ENCODE measurements at places on chromosomes 1 and 21.

DNA sequence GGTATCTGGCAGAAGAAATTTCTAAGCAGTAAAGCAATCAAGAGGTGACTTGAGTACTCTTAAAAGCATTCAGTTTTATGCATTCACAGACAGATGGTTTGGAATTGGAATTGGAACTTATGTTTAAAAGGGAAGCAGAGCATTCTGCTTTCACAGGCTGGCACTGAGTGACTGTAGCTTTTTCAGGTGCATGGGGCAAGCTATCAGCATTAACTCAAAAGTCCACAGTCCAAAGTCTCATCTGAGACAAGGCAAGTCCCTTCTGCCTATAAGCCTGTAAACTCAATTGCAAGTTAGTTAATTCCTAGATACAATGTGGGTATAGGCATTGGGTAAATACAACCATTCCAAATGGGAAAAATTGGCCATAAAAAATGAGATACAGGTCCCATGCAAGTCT, 1620.3 kb downstream of the MRPL39 start:
- no peak for DNase-seq

GRCh38 chr21:45540601-45540970, 1.7 kb downstream of the SLC19A1 start:
- no peak for DNase-seq

DNA sequence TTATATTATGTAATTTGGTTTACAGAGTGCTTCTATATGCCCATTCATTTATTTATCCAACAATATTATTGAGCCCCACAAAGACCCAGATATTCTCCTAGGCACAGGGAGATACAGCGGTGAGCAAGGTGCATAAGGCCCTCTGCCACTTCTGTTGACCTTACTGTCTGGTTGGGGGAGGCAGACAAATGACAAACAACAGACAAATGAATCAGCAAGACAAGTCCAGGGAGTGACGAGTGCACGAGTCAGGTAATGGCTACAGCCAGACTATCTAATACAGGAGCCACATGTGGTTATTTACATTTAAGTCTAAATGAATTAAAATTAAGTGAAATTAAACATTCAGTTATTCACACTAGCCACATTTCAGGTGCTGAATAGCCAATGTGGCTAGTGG, 22.0 kb upstream of the BCAR3 start:
- DNase-seq: no peak

GRCh38 chr21:38179511-38179910, 77.3 kb upstream of the KCNJ15 start:
- no peak for DNase-seq

- peak; percentile 38 for DNase-seq
Observed at GRCh38 chr1:106268070-106268469, 788.4 kb upstream of the PRMT6 start.

DNA sequence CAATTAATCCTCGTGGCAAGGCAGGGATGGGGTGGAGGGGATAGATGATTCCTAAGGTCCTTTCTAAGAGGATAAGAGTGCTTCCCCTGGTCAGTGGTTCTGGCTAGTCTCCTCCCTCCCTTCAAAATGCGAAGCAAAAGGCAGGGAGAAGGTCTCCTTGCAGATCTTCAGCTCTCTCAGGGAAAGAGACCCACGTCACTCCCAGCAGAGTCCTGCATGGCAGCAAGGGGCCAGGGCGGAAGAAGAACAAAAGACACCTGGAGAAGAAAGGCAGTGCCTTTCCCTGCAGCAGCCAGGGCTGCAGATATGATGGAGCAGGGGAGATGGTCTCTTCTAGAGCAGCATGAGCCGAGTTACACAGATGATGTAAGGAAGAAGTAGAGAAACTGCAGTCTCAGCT, 29.6 kb upstream of the SLAMF9 start:
- no peak for DNase-seq

DNA sequence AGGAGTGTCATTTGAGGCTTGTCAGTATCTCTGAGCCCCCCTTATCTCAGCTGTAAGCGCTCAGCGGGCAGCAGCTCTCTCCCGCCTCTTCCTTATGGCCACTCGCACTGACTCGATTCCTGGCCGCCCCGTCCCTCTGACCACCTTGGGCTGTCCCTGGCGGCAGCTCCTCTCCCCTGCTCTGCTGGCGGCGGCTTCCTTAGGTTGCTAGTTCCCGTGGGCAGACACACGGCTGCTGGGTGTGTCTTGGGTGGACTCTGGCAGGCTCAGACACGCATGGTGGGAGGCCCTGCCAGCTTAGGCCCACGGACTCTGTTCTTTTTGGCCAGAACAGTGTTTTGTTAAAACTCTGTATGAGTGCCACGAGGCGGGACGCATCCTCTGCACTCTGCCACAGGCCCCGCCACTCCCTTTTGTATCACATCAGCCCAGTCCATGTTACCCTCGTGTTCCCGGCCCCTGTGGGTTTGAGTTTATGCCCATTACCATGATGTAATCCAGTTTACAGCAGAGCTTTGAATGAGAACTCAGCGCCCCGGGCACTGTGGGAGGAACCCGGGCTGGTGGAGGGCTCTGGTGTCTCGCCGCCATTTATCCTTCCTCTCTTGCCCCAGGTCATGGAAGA, 45.9 kb downstream of the COQ8A start:
- DNase-seq: no peak

DNA sequence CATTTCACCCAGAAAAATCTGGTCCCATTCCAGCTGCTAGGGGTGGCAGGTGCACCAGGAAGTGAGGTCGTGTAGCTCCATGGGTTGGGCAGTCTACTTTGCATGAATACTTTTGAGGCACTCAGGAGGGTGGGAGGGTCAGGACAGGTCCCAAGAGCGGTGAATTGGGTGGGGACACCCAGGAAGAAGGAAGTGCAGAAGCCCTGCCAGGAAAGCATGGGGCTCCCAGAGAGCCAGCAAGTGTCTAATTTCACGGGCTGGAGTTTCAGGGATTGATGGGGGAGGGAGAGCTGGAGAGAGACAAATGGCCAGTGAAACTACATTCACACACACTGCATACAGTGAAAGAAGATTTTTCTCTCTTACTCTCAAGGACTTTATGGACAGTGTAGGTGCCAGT, 137.8 kb downstream of the GALNT2 start:
- no peak for DNase-seq

GRCh38 chr1:24769656-24770651, 24.7 kb downstream of the CLIC4 start:
- peak; percentile 98 for DNase-seq

- DNase-seq: no peak
Observed at GRCh38 chr21:34878501-34878900, 170.6 kb downstream of the RUNX1 start.

DNA sequence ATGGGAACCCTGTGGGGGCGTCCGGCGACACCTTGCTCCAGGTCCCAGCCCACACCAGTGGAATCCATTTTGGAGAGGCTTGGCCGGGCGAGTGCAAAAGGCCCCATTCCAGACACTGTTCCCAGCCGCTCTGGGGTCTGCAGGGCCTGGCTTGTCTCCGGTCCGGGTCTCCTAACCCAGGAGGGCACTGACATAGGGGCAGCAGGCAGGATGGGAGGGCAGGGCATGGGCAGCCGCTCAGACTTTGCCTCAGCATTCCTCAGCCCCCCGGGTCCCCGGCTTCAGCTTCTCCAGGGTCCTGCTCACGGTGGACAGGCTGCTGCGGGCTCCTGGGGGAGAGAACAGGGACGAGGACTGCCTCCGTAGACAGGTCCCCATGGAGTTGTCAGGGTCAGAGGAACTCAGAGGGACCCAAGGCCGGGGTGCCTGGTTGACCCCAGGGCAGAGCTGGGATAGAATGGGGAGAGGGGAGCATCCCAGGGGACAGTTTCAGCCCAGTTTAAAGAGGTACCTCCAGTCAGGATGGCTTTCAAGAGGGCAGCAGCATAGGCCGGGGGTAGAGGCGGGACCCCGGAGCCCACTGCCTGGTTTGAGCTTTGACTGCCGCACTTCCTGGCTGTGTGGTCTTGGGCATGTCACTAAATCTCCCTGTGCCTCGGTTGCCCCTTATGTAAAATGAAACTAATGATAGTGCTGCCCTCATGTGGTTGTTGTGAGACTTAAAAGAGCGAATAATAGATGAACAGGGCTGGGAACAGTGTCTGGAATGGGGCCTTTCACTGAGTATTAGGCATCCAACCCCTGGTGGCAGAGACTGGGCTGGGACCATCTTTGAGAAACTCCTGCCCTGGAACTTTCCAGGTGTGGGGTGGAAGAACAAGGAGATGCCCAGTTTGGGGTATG, 3.7 kb downstream of the KNCN start:
- DNase-seq: peak; percentile 54

GRCh38 chr1:81111818-81112217, 688.9 kb upstream of the ADGRL2 start:
- peak; percentile 62 for DNase-seq

GRCh38 chr1:156860113-156860627, 495 bp upstream of the NTRK1 start:
- peak; percentile 38 for DNase-seq

- DNase-seq: no peak
Observed at GRCh38 chr1:179340918-179341317, 24.9 kb upstream of the AXDND1 start.

DNA sequence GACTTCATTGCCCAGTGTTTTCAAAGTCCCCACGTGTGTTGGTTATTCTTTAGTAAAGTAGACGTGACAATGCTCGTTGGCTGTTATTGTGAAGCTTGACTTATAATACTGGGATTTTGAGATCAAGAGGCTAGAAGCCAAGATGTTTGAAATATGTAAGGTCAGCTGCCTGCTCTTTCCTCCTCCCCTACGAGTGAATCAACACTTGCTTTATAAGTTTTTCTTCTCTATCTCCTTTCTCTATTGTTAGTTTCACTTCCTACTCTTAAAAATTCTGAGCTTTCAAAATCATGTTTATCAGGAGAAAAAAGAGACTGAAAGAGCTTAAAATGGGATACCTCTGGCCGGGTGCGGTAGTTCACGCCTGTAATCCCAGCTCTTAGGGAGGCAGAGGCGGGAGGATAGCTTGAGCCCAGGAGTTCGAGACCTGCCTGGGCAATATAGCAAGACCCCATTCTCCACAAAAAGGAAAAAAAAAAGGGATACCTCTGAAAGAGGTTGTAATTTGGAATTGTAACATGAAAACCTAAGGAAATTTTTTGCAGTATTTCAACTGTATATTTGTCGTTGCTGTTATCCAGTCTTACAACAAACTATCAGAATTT, 72.0 kb downstream of the EPB41 start:
- DNase-seq: no peak

- no peak for DNase-seq
Observed at GRCh38 chr1:23910144-23910543, 3.0 kb downstream of the CNR2 start.

- DNase-seq: no peak
Observed at GRCh38 chr1:86503406-86504136, 34.8 kb downstream of the CLCA1 start.

- peak; percentile 85 for DNase-seq
Observed at GRCh38 chr1:12711536-12711935, 4.4 kb upstream of the AADACL3 start.

DNA sequence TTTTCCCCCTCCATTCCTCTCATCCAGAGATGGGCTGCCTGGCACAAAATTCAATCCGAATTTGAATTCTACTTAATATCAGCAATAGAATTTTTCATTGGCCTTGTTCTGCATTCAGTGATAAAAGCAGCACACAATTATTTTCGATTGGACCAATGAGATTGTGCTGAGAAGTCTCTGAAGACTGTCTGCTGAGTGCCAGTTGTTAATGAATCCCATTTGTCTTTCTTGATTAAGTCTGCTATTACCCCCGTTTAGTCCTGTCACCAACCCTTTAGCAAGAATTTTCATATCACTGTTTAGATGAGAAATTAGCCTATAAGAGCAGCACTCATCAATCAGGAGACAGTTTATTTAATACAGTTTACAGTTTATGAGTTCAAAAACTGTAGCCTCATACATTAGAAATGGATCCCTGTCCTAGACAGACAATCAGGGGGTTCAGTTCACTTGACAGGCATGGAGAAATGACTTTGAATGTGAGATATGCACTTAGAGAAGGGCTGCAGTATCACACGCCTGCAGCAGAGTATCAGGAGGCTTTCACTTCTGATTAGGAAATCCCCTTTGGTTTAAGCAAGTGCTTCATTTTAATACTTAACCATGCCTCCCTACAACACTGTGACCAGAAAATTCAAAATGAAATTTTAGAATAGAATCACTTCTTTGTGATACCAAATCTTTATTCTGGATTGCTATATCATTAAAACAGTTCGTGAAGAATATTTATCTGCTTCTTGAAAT, 304.7 kb upstream of the PTBP2 start:
- DNase-seq: no peak

DNA sequence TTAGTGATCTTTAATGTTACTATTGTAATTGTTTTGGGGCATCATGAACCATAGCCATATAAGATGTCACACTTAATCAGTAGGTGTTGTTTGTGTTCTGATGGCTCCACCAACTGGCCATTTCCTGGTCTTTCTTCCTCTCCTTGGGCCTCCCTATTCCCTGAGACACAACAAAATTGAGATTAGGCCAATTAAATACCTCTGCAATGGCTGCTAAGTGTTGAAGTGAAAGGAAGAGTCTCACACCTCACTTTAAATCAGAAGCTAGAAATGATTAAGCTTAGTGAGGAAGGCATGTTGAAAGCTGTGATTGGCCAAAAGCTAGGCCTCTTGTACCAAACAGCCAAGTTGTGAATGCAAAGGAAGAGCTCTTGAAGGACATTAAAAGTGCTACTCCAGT, 30.7 kb downstream of the PPP2R5A start:
- peak; percentile 25 for DNase-seq

- DNase-seq: no peak
Observed at GRCh38 chr1:10693497-10694273, 102.8 kb downstream of the CASZ1 start.

DNA sequence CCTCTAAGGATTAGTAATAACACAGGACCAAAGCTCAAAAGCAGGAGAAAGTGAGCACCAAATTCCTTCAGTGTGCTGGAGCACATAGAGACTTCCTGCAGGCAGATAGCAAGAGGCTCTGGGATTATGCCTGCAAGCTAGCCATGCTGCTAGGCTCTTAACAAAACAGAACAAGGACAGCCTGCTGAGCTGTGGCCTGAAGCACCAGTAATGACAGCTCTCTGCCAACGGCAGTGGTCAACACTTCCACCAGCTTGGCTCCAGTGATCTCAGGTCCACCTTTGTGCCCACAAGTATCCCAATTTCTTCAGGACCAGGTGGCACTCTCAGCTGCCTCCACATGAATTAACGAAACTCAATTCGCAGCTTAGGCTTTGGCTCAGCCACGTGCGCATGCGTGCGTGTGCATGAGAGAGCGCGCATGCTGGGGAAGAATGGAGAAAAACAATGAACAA, 64.2 kb downstream of the SLC45A1 start:
- no peak for DNase-seq

DNA sequence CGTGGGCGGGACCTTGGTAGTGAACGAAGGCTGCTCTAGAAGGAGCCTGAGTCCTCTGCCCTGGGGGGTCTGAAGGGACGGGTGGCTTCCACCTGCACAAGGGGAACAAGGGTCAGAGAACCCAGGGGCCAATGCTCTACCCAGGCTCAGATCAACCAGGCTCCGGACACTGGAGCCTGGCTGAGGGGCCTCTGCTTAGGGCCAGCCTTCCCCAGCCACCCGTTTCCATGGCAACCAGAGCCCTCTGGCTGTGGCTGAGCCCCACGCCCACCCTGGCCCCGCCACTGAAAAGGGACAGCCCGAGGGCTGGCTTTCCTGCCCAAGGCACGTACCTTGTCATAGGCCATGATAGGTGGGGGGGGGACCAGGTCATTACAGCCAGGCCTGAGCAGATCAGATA, 724.6 kb downstream of the PTPRU start:
- no peak for DNase-seq
